CD14-positive monocyte (primary cell): ENCODE measurements at places on chromosomes 1 and 21.

GRCh38 chr1:165235777-165236291 lies 120.7 kb downstream of the LMX1A start:
- H3K27ac ChIP-seq = no peak overlapping the region
- no peak for DNase-seq
- no peak overlapping the region for H3K4me3 ChIP-seq
- H3K27me3 ChIP-seq = peaks cover 45% of the 10 kb centered on the region
- no peaks in the 10 kb centered on the region for H3K4me1 ChIP-seq
- no peaks in the 10 kb centered on the region for H3K36me3 ChIP-seq

DNA sequence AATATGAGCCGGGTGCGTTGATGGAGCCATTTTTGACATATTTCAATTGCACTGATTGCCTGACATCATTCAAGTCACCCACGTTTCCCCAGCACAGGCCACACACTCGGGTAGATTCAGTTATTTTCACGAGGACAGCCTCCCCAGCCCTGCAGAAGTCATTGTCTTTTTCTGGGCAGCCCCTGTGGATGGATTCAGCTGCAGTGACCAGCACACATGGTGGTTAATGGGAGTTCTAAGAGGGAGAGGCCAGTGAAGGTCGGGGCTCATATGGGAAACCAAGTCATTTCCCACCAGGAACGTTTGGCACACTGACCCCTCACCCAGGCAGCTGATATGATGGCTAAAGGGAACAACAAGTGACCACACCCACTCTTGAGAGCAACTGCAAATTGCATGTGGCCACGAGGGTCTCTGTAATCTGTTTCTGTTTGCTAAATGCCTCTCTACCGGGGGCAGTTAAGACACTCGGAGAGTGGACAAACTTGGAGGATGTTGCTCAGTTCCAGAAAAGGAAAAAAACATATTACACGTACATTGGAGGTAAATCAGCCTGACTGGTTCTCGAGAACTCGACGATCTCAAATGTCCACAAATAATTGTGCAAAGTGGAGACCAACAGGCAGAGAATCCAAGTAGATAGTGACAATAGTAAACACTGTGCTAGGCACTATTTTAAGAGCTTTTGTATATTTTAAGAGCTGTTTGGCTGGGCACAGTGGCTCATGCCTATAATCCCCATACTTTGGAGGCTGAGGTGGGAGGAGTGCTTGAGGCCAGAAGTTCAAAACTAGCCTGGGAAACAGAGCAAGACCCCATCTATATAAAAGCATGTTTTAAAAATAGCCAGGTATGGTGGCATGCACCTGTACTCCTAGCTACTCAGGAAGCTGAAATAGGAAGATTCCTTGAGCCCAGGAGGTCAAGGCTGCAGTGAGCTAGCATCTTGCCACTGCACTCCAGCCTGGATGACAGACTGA lies 167.2 kb upstream of the IRF2BP2 start:
- peak overlapping the region; percentile 99 for H3K27ac ChIP-seq
- H3K36me3 ChIP-seq = no peaks in the 10 kb centered on the region
- peaks cover 69% of the 10 kb centered on the region for H3K4me1 ChIP-seq
- no peak overlapping the region for H3K4me3 ChIP-seq
- DNase-seq = no peak

GRCh38 chr1:75338616-75339483 lies 204.7 kb downstream of the LHX8 start:
- H3K4me1 ChIP-seq = no peaks in the 10 kb centered on the region
- H3K36me3 ChIP-seq = no peaks in the 10 kb centered on the region
- DNase-seq = no peak

DNA sequence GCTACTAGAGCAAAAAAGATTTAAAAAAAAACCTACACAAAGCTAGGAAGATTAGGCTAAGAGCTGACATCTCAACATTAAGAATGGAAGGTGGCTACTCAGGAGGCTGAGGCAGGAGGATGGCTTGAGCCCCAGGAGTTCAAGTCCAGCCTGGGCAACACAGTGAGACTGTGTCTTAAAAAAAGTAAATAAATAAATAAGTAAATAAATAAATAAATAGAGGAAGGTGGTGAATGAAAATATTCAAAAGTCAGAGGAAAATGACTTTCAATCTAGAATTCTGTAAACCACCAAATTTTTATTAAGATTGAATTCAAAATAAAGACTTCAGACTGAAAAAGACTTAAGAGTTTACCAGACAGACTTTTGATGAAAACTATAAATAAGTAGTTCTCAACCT lies 50.9 kb upstream of the TMPRSS2 start:
- H3K27ac ChIP-seq = no peak overlapping the region
- H3K36me3 ChIP-seq = no peaks in the 10 kb centered on the region
- no peaks in the 10 kb centered on the region for H3K27me3 ChIP-seq
- no peak overlapping the region for H3K4me3 ChIP-seq
- no peaks in the 10 kb centered on the region for H3K4me1 ChIP-seq

- H3K4me3 ChIP-seq = no peak overlapping the region
- H3K36me3 ChIP-seq = no peaks in the 10 kb centered on the region
- H3K27me3 ChIP-seq = no peaks in the 10 kb centered on the region
Observed at GRCh38 chr1:81409262-81409661, 391.5 kb upstream of the ADGRL2 start.

GRCh38 chr1:230068621-230068873 lies 1.5 kb downstream of the GALNT2 start:
- H3K4me1 ChIP-seq = peaks cover 24% of the 10 kb centered on the region
- no peaks in the 10 kb centered on the region for H3K27me3 ChIP-seq
- no peak for DNase-seq
- H3K4me3 ChIP-seq = peak overlapping the region; percentile 91
- peak overlapping the region; percentile 86 for H3K27ac ChIP-seq
- no peaks in the 10 kb centered on the region for H3K36me3 ChIP-seq

- H3K27me3 ChIP-seq = no peaks in the 10 kb centered on the region
- H3K36me3 ChIP-seq = no peaks in the 10 kb centered on the region
- no peaks in the 10 kb centered on the region for H3K4me1 ChIP-seq
- H3K4me3 ChIP-seq = no peak overlapping the region
- H3K27ac ChIP-seq = no peak overlapping the region
- DNase-seq = no peak
Observed at GRCh38 chr1:223038288-223039006, 104.6 kb downstream of the TLR5 start.

DNA sequence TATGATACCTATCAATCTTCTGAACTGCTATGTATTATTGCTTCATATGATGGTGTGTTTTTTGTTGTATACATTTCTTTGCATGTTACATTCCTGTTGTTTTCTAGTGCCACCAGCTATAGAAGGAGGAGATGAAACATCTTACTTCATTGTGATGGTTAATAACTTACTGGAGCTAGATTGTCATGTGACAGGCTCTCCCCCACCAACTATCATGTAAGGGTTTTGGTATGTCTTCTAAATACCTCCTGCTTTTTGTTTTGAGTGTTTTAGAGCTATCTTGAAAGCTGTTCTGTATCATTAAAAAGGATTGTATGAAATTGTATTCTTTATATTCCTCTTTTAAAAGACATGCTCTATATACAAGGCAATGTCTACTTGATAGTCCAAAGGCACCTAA lies 282.7 kb downstream of the HMCN1 start:
- H3K27ac ChIP-seq = no peak overlapping the region
- H3K4me1 ChIP-seq = no peaks in the 10 kb centered on the region
- H3K4me3 ChIP-seq = no peak overlapping the region
- H3K27me3 ChIP-seq = no peaks in the 10 kb centered on the region

DNA sequence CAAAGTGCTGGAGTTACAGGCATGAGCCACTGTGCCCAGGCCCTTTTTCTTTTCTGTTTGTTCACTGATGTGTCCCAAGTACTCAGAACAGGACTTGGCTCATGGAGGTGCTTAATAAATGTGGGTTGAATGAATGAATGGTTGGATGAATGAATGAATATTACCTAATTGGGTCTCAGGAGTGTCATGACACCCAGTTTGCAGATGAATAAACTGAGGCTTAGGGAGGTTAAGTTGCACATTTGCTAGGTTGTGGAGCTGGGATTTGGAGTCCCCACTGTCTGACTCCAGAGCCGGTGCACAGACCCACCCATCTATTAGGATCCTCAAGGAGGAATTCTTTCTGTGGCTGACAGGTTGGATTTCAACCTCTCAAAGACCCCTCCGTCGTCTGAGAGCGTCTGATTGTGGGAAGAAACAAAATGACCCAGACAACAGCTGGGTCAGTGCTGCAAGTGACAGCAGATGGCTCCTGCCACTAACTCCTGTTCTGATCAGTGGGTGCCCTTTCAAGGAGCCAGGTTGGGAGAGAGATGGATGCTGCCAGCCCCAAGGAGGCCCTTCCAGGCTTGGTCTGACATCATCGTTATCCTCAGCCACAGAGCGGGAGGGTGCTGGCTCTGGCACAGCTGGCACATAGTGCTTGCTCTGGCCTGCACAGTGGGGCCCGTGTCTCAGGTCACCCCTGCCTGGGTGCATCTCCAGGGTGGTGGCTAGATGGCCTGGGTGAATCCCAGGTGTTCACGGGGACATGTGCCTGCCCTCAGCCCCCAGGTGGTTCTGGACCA lies 24.2 kb downstream of the ARHGEF10L start:
- H3K27ac ChIP-seq = no peak overlapping the region
- no peaks in the 10 kb centered on the region for H3K36me3 ChIP-seq
- H3K4me3 ChIP-seq = no peak overlapping the region

- DNase-seq = no peak
- H3K27ac ChIP-seq = no peak overlapping the region
- no peaks in the 10 kb centered on the region for H3K27me3 ChIP-seq
- no peaks in the 10 kb centered on the region for H3K4me1 ChIP-seq
Observed at GRCh38 chr1:182972231-182972630, 19.3 kb upstream of the SHCBP1L start.

DNA sequence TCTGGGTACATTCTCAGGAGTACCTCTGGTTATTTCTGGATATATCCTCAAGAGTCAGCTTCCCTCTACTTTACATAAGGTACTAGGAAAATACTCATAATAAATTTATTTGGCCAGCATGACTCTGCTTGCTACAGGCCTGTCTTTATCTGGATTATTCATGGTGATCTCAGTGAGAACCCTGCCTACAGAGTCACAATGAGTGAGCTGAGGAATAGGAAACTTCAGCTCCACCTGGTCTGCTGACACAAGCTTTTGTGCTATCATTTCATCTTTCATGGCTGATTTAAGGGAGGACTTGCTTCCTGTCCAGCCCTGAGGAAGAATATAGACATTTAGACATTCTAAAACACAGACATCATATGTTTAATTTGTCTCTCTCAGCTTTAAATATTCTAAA lies 19.5 kb upstream of the SUCO start:
- peaks cover 31% of the 10 kb centered on the region for H3K4me1 ChIP-seq
- no peaks in the 10 kb centered on the region for H3K36me3 ChIP-seq
- no peak for DNase-seq

DNA sequence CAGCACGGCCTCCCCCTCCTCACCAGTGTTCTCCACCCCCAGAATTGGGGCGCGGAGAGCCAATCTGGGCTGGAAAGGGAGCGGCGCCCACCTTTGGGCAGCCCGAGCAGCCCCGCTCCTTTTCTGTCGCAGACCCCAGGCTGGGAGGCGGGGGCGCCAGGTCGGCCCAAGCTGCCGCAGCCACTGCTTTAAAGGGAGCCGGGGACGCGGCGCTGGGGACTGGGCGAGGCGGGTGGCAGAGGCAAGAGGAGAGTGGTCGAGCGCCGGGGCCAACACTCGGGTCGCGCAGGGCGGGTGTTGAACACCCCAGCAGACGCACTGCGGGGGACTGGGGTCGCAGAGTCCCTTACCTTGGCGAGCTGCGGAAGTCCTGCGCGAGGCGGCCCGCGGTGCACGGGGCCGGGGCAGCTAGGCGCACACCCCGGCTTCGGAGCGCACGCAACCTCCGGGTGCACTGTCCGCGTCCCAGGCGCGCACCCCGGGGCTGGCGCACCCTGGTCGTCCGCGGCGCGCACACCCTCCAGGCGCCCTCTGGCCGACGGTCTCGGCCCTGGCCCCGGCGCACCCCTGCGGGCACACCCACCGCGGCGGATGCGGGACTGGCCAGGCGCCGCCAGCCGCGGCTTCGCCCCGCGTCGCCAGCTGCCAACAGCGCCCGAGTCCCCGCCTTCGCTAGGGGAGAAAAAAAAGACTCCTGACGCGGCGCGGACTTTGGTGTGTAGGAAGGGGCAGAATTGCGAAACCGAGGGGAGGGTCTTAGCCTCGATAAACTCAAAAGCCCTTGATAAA lies at the start of gene KANK4:
Gene KANK4, minus strand, starts transcription at position 679 of the 789 bp plus-strand sequence. CDS start 37,870 bp downstream, outside the sequence.
- H3K27ac ChIP-seq = no peak within 1 kb of the TSS
- peaks cover 34% of the 10 kb centered on the region for H3K27me3 ChIP-seq
- DNase-seq = no peak
- peaks cover 9% of the 10 kb centered on the region for H3K4me1 ChIP-seq

DNA sequence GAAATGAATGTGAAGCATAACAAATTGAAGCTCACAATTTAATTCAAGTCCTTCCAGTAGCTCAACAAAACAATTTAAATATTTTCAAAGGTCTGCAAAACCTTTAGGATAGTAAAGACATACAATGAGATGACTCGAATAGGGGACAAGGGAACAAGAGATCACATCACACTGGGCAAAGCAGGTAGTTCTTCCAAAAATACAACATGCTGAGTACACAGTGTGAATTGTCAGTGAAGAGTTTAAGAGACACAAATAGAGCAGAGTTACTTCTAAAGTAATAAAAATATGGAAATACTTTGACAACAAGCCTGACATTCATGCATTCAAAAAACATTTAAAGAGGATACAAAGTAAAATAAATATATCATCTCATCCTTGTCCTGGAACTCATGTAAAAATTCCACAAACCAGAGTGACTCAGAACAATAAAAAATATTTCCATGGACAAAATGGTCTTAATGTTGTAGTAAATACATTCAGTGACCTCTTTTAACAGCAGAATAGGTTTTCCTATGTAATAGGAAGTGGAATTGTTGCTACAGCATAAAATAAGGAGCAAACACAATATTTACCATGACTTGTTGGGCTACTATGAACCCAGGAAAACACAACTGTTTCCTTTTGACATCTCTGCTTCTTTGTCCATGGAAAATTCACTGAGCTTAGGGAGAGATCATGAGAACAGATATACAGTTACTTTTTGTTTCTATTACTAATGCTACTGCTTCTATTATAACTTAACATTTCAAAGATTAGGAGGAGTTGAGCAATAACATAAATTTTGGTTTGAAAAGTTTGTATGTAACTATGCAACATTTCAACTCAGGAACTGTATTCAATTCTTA lies 83.7 kb upstream of the BCL10 start:
- no peaks in the 10 kb centered on the region for H3K4me1 ChIP-seq
- H3K27ac ChIP-seq = no peak overlapping the region
- DNase-seq = no peak
- no peaks in the 10 kb centered on the region for H3K27me3 ChIP-seq

- H3K27me3 ChIP-seq = peaks cover 21% of the 10 kb centered on the region
- peaks cover under 1% of the 10 kb centered on the region for H3K4me1 ChIP-seq
- no peaks in the 10 kb centered on the region for H3K36me3 ChIP-seq
- H3K27ac ChIP-seq = no peak overlapping the region
- DNase-seq = no peak
Observed at GRCh38 chr1:41399145-41399795, 38.0 kb downstream of the FOXO6 start.

- no peak overlapping the region for H3K4me3 ChIP-seq
- no peak overlapping the region for H3K27ac ChIP-seq
- H3K4me1 ChIP-seq = no peaks in the 10 kb centered on the region
- no peaks in the 10 kb centered on the region for H3K36me3 ChIP-seq
- no peaks in the 10 kb centered on the region for H3K27me3 ChIP-seq
Observed at GRCh38 chr1:233704170-233704897, 90.4 kb downstream of the KCNK1 start.

- H3K27me3 ChIP-seq = no peaks in the 10 kb centered on the region
- H3K36me3 ChIP-seq = no peaks in the 10 kb centered on the region
- H3K27ac ChIP-seq = no peak overlapping the region
- H3K4me3 ChIP-seq = no peak overlapping the region
Observed at GRCh38 chr1:4160181-4160580, 260.1 kb upstream of the C1orf174 start.
